ENCODE measurements at places on chromosomes 2 and 18.

GRCh38 chr2:135600915-135601314 lies 69.6 kb downstream of the R3HDM1 start:
- H3K4me1 ChIP-seq = no peaks in the 10 kb centered on the region
- no peak overlapping the region for H3K4me3 ChIP-seq
- no peak overlapping the region for H3K27ac ChIP-seq
- DNase-seq = no peak
- peaks cover 2% of the 10 kb centered on the region for H3K27me3 ChIP-seq

GRCh38 chr2:8976442-8977259 lies 26.8 kb downstream of the MBOAT2 start:
- no peaks in the 10 kb centered on the region for H3K4me1 ChIP-seq
- H3K36me3 ChIP-seq = no peaks in the 10 kb centered on the region
- H3K27me3 ChIP-seq = peaks cover 6% of the 10 kb centered on the region
- no peak for DNase-seq
- H3K4me3 ChIP-seq = no peak overlapping the region

- no peaks in the 10 kb centered on the region for H3K4me1 ChIP-seq
- H3K4me3 ChIP-seq = no peak overlapping the region
- H3K27ac ChIP-seq = peak overlapping the region; percentile 18
- H3K27me3 ChIP-seq = no peaks in the 10 kb centered on the region
- peaks cover 7% of the 10 kb centered on the region for H3K36me3 ChIP-seq
Measured at GRCh38 chr2:10935953-10936942, 24.5 kb downstream of the KCNF1 start.

GRCh38 chr2:7523481-7524120 lies 606.4 kb downstream of the RNF144A start:
- no peaks in the 10 kb centered on the region for H3K4me1 ChIP-seq
- H3K36me3 ChIP-seq = peaks cover under 1% of the 10 kb centered on the region
- no peak for DNase-seq
- no peak overlapping the region for H3K4me3 ChIP-seq

GRCh38 chr2:222912776-222913175 lies 51.9 kb downstream of the ACSL3 start:
- H3K4me3 ChIP-seq = no peak overlapping the region
- H3K4me1 ChIP-seq = peaks cover 18% of the 10 kb centered on the region
- no peak overlapping the region for H3K27ac ChIP-seq
- DNase-seq = no peak
- no peaks in the 10 kb centered on the region for H3K36me3 ChIP-seq
- H3K27me3 ChIP-seq = peaks cover 4% of the 10 kb centered on the region
